ENCODE measurements at places on chromosomes 5 and 9.

DNA sequence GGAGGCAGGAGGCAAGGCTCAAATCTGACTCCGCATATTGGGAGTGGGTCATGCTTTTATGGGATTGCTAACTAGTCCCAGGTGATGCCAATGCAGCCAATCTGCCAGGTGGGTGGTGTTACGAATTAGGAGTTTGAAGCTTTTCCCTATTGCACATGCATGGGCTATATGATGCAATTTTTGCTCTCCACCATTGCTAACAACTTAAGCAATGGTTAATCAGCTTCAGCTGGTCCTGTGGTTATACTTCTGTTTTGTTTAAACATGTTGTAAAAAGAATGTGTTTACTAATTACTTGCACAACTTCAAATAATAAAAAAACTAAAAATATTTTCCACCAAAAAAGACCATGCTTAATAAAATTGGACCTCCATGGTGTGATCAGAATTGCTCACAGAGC, 55.7 kb downstream of the SHC3 start:
- DNase-seq, result no peak
- H3K4me3 ChIP-seq, result no peak overlapping the region
- no peak overlapping the region for H3K27ac ChIP-seq
- H3K27me3 ChIP-seq, result no peaks in the 10 kb centered on the region
- H3K36me3 ChIP-seq, result no peaks in the 10 kb centered on the region

DNA sequence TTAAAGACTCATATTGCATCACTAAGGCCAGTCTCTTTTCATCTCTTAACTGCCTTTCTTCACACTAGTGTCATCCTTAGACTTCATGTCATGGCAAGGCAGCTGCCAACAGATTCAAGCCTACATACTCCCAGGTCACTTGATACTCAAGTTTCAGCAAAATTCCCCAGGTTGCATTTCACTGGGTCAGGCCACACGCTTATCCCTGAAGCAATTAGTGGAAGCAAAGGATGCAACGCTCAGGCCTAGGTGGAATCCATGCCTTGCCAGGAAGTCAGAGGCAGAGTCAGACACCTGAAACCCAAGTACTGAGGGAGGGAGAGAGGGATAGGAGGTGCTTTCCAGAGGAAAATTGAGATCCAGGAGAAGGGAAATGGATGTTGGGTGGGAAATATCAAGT, 28.9 kb downstream of the YIPF5 start:
- no peak for DNase-seq
- no peaks in the 10 kb centered on the region for H3K4me1 ChIP-seq
- no peak overlapping the region for H3K4me3 ChIP-seq
- no peaks in the 10 kb centered on the region for H3K36me3 ChIP-seq

DNA sequence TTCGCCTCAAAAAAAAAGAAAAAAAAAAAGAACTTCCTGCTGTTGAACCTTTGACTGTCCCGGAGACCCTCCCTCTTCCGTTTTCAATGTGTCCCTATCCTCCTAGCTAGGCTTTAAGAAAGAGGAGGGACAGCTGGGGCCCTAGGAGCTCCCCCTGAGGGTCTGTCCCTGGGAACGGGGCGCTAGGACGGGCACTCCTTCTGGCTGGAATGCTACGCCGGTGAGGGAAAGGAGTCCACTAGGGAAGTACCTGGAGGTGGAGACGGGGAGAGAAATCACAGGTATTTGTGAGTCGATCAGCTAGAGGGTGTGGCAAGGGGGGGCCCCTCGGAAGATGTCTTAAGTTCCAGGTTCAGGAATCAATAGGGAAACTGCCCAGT, 4.6 kb downstream of the SIT1 start:
- peak overlapping the region; percentile 60 for H3K4me3 ChIP-seq
- no peak for DNase-seq
- peaks cover 26% of the 10 kb centered on the region for H3K4me1 ChIP-seq
- no peaks in the 10 kb centered on the region for H3K36me3 ChIP-seq
- H3K27me3 ChIP-seq, result no peaks in the 10 kb centered on the region

- no peaks in the 10 kb centered on the region for H3K27me3 ChIP-seq
- no peak overlapping the region for H3K27ac ChIP-seq
- no peaks in the 10 kb centered on the region for H3K4me1 ChIP-seq
- no peak overlapping the region for H3K4me3 ChIP-seq
- no peak for DNase-seq
Observed at GRCh38 chr9:106560540-106560939, 302.4 kb upstream of the ZNF462 start.

- H3K36me3 ChIP-seq, result no peaks in the 10 kb centered on the region
- H3K27ac ChIP-seq, result no peak overlapping the region
- H3K4me3 ChIP-seq, result no peak overlapping the region
Observed at GRCh38 chr5:76677849-76678472, 38.0 kb upstream of the F2R start.

DNA sequence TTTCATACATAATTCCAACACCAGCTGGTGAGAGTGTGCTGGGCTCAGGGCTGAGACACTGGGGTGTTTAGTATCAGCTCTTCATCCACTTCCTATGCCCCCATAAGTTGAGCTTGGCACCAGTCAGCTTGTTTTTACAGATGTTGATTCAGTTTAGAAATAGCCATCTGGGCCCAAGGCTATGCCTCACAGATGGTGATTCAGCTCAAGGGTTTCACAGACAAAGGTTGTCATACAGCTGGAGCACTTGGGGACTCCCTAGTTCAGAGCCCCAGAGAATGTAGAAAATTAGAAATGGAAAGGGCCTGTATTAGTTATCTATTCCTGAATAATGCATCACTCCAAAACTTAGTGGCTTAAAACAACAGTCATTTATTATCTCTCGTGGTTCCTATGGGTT, 10.3 kb upstream of the CRHBP start:
- no peak for DNase-seq
- no peaks in the 10 kb centered on the region for H3K4me1 ChIP-seq
- H3K27ac ChIP-seq, result no peak overlapping the region
- no peaks in the 10 kb centered on the region for H3K36me3 ChIP-seq
- H3K27me3 ChIP-seq, result no peaks in the 10 kb centered on the region
- H3K4me3 ChIP-seq, result no peak overlapping the region

DNA sequence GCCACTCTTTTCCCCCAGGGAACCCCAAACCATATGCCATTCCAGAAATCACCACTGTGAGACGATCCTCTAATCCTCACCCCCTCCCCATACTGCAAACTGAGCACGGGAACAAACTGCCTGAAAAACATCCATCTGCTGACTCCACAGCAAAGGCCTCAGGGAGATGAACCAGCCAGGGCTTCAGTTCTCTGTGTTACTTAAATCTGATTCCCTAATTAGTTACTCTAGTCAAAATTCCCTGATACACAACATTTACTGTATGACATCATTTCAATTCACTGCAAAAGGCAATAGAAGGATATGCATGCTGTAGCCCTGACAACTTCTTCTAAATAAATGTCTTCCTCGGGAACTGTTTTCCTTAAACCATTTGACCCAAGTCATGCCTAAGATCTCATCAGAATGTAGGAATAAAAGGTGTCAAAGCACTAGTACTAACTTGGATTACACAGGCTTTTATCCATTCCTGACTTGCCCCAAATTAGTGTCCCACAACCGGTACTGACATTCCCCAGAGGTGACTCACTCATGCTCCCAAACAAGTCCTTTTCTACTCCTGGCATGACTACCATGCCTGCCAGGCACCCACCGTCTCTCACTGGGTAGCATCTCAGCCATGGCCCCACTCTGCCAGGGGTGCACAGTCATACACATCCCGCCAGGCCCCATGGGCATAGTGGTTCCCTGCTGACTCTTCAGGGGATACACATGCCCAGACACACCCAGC, 35.0 kb downstream of the MTX3 start:
- no peak for DNase-seq
- no peak overlapping the region for H3K4me3 ChIP-seq
- no peaks in the 10 kb centered on the region for H3K27me3 ChIP-seq
- H3K27ac ChIP-seq, result no peak overlapping the region
- no peaks in the 10 kb centered on the region for H3K4me1 ChIP-seq

DNA sequence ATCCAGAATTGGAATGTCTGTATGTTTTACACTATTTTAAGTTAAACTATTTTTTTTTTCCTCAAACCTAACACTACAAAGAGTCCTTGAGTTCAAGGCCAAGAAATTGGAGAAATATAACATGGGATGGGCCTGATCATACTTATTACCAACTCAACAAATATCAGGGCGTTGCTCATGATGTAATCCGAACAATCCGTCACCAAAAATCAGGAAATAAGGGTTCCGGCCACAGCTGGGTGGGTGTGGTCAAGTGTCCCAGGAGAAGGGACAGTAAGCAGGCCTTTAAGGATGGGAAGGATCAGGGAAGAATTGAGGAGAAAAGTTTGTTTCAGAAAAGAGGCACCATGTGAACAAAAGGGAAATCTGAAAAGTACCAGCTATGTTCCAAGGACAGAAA, 29.8 kb downstream of the MED27 start:
- no peak overlapping the region for H3K27ac ChIP-seq
- H3K36me3 ChIP-seq, result no peaks in the 10 kb centered on the region
- no peaks in the 10 kb centered on the region for H3K4me1 ChIP-seq
- DNase-seq, result no peak
- no peaks in the 10 kb centered on the region for H3K27me3 ChIP-seq
- no peak overlapping the region for H3K4me3 ChIP-seq

DNA sequence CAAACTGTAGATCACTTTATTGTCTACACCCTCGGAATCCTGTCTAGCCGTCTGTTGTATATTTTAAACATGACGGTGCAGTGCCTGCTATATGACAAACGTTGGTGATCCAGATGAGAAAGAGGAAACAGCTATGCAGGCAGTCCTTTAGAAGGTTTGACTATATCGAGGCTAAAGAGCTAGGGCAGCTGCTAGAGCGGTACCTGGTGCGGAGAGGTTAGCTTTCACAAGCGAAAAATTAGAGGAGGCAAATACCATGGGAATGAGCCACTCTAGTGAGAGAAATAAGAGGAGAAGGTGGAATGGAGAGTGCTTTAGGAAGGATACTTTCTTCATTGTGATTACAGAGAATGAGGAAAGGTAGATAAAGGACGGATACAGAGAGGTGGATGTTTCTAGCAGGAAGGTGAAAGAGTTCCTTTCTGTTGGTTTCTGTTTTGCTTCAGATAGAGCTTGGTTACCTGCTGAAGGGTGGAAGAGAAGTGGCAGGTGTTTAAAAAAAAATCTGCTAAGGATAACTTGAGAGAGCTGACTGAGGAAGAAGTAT, 959 bp upstream of the FBXL17 start:
- no peaks in the 10 kb centered on the region for H3K27me3 ChIP-seq
- no peak for DNase-seq
- peak overlapping the region; percentile 98 for H3K27ac ChIP-seq
- H3K4me1 ChIP-seq, result peaks cover 30% of the 10 kb centered on the region
- H3K36me3 ChIP-seq, result no peaks in the 10 kb centered on the region

DNA sequence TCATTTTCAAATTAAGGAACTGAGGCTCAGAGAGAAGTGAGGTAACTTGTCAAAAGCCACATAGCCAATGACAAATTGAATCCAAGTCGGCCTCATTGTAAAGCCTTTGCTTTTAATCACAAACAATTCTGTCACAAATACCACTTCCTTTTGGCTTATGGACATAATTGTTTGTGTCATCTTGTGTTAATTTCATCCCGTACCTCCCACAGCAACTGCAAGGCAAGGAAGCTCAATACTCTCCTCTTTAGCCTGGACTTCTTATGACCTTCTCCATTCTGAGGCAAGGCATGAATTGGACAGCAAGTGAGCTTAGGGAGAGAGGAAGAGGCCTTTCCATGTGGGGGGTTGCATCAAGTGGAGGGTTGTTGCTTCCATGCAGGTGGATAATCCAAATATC, 62.2 kb upstream of the SLC2A8 start:
- no peak overlapping the region for H3K4me3 ChIP-seq
- peaks cover 52% of the 10 kb centered on the region for H3K4me1 ChIP-seq
- peak overlapping the region; percentile 90 for H3K27ac ChIP-seq

GRCh38 chr5:179595916-179596315, 27.6 kb downstream of the HNRNPH1 start:
- no peaks in the 10 kb centered on the region for H3K27me3 ChIP-seq
- no peak overlapping the region for H3K27ac ChIP-seq
- no peaks in the 10 kb centered on the region for H3K36me3 ChIP-seq

GRCh38 chr5:54832045-54832444, 153.3 kb downstream of the ESM1 start:
- no peak for DNase-seq
- no peaks in the 10 kb centered on the region for H3K4me1 ChIP-seq

DNA sequence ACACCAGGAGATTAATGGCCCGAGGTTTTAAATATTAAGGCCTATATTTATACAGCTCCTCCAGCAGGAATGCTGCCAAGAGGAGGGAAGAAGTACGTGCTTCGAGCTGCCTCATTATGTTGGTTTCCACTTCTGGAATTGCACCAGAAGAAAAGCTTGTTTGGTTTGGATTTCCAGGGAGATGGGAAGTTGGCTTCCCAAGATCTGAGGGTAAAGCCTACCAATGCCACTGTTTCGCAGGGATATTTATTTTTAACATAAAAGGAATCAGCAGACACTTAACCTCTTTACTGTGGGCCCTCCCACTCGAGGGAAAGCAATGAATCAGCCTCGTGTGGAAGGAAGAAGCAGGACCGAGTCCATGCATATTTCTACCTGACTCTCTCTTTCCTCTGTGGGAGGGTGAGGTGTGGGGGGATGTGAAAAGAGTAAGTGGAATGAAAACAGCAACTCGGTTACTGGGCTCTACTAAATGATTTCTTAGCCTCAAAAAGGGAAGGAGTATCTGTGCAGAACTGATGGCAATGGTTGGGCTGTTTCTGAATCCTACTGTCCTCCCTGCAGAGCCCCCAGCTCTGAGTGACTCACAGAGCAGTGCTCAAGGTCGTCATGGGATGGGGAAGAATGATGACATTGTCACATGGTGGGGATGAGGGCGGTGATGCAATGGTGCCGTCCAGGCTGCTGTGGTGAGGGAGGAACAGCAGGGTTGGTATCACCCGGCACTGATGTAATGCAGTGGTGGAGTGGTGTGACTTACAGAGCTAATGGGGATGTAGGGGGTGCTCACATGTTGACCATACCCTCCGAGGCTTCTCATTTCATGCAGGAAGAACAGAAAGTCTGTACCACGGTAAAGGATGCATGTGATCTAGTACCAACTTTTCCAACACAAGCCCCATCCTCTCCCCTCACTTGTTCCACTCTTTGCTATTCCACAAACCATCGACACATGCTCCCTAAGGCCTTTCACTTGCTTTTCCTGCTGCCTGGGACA, 215.0 kb upstream of the PANK3 start:
- H3K36me3 ChIP-seq, result no peaks in the 10 kb centered on the region
- H3K27ac ChIP-seq, result peak overlapping the region; percentile 39
- peaks cover 13% of the 10 kb centered on the region for H3K4me1 ChIP-seq
- H3K4me3 ChIP-seq, result no peak overlapping the region
- no peak for DNase-seq
- H3K27me3 ChIP-seq, result no peaks in the 10 kb centered on the region

DNA sequence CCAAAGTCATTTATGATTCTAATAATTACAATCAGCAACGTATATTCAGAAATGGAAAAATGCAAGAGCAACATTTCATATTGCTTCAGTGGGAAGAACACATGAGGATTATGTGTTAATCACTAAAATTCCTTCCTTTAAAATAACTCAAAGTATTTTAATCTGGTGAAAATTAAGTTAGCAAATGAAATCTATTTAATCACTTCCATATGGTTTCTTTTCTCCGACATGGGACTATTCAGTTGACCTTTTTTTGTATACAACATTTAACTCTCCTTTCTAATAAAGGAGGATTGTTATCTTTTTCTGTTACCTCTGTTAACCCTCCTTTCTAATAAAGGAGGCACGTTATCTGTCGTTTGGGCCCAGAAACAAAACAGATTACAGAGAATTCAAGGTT, 59.9 kb downstream of the HOMER1 start:
- H3K4me1 ChIP-seq, result no peaks in the 10 kb centered on the region
- H3K27me3 ChIP-seq, result no peaks in the 10 kb centered on the region
- H3K36me3 ChIP-seq, result no peaks in the 10 kb centered on the region
- no peak for DNase-seq
- no peak overlapping the region for H3K4me3 ChIP-seq

GRCh38 chr9:115401756-115402327, 283.9 kb upstream of the TNC start:
- H3K4me1 ChIP-seq, result no peaks in the 10 kb centered on the region
- H3K27ac ChIP-seq, result no peak overlapping the region
- H3K27me3 ChIP-seq, result no peaks in the 10 kb centered on the region
- no peaks in the 10 kb centered on the region for H3K36me3 ChIP-seq
- DNase-seq, result no peak

Data from vagina (tissue), 2 donors.